ENCODE measurements at places on chromosomes 5 and 9.

GRCh38 chr5:10611290-10611689, 47.4 kb downstream of the ANKRD33B start:
- DNase-seq = no peak

GRCh38 chr9:87063246-87063645, 115.9 kb upstream of the GAS1 start:
- no peak for DNase-seq

DNA sequence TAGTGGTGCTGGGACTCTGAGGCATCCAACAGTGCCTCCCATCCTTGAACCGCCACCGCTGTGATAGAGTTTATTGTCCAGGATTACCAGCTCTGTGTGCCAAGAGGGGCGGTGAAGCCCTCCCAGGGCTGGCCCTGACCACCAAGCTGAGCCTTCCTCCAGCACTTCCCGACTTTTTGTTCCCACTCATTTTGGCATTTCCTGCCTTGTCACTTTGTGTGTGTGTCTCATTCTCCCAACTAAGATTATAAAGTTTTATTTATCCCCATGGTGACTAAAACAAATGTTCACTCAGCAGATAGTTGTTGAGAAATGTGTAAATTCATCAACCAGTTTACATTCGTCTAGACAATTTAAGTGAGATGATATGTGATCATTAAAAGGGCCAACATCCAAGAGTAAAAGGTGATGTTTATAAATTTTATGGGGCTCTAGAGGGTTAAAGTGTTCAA, 2.5 kb downstream of the F2R start:
- DNase-seq = no peak

DNA sequence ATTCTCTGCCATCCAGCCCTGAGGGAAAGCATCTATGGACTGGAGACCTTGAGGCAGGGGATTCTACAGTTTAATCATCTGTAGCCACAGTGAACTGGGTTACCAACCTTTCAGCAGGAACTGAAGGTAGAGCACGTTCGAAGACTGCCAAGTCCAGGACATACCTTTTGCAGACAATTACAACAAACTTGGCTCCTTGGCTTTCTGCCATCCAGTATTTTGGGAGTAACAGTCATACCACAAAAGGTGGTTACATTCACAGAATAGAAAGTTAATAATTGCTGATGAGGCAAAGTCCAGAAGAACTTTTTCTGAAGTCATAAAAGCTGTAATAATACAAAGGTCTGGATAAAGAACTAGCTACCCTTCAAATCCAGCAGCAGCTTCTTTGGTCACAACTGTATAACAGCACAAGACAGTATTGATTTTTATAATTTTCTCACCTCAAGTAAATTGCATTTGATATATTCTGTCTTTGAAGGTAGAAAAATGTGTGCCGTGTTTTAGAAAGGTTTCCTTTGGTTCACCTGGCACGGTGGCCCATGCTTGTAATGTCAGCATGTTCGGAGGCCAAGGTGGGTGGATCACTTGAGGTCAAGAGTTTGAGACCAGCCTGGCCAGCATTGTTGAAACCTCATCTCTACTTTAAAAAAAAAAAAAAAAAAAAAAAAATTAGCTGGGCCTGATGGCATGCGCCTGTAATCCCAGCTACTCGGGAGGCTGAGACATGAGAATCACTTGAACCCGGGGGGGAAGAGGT, 236.6 kb downstream of the NR3C1 start:
- no peak for DNase-seq

- no peak for DNase-seq
These were observed 110.5 kb downstream of the CACNA1B start for GRCh38 chr9:137988051-137988450.

DNA sequence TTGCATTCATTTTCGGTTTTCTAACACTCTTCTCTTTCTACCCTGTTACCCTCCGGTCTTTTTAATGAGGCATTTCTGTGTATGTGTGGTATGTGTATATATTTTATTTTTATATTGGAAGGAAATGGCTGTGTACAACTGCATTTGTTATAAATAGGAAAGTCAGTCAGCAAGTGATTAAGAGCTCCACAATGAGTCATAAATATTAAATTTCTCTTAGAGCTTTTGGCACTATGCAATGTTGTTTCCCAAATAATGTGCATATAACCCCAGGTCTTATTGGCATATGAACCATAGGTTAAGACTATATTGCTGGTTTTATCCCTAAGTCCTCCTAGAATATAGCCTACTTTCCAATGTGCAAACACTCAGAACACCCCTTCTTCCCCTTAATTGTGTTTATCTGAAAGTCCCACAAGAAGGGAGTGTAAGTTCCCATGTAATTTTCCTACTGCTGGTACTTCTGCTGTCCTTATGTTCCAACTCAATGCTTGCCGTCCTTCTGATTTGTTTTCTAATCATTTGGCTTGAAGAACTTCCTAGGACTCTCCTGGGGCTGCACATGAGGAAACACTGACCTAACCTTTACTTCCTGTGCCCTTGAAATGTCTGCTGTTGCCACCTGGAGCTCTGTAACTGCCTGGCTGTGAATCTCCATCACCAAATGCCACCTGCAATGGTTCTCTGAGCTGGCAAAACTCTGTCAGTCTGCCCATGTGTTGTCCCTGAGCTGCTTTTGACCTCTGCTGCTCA, 65.5 kb upstream of the PCSK5 start:
- no peak for DNase-seq

- DNase-seq = no peak
These were observed 69.1 kb downstream of the MYO10 start for GRCh38 chr5:16866795-16867576.

DNA sequence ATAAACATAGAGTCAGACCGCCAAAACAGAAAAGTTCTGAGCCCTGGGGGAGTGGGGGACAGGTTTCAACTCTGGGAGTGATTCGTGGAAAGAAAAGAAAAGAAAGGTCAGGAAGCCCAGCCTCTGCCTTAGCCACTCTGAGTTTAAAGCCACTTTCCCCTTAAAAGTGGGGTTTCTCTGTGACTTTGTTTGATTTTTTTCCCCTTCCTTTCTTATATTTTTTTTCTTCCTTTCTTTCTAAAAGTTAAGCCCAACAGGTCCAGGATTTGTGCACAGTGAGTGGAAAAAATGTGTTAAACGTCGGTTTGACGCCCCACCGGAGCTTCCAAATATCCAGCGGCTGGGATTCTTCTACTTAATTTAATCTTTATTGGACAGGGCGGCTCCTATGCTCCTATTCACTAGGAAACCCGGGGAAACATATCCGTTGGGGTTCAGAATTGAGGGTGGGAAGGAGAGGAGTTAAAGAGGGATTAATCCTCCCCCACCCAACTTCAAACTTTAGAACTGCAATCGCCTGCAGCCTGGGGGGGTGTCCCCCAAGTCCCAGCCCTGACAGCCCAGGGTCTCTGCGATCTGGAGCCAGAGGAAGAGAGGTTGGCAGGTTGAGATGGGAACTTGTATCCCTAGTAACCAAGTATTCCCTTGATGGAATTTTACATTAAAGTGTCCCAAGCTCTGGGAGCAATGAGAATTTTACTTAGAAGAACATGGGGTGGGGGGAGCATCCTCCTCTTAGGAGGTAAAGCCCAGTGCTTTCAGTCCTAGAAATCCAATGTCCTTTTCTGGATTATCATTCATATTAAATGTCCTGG, 6.3 kb downstream of the NR2F1-AS1 start:
- no peak for DNase-seq

DNA sequence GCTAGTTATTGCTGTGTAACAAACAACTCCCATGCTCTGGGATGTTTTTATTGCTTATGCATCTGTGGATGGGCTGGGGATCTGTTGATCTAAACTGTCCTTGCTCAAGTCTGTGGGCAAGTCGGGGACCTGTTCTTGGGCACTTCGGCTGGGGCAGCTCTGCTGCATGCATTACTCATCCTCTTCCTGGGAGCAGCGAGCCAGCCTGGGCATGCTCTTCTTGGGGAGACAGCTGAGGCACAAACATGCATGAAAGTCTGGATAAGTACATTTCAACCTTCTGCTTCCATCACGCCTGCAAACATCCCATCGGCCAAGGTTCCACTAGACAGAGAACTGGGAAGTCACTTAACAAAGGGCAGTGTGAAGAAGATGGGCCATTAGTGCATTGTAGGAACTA, 66.3 kb downstream of the ANKRD33B start:
- no peak for DNase-seq

DNA sequence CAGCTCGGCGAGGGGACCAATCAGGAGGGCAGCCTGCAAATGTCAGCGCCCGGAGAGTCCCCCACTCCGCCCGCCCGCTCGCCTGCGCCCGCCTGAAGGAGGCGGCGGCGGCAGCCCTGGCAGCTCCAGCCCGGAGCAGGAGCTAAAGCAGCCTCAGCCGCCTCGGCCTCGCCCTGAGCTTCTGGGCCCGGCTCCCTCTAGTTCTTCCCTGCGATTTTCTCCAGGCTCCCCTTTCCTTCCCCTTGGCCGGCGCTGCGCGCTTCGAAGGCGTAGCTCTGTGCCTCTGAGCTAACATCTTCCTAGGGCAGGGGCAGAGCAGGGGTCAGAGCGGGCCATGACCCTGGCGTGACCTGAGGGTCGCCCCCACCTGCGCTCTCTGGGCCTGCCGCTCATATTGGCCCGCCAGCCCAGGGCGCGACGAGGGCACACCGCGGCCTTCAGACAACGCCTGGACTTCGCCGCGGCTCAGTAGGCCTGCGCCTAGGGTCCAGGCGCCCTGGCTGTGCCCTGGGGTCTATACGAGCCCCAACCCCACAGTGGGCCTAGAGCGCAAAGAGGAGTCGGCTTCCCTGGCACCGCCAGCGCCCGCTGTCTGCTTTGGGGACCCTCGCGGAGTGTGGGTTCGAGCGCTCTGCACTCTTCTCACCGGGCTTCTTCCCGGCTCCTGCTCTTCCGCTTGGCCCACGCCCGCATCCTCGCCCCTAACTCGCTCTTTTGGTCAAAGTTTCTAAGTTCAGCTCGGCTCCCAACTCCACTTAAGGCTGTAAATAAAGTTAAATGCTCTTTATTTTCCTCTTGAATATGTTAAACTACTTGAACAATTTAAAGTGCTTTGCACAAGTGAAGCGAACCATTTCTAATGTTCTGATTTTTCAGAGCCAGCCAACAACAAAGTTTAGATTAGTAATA, 504 bp upstream of the OTP start:
- no peak for DNase-seq

GRCh38 chr9:69222970-69223369, 48.9 kb downstream of the TJP2 start:
- DNase-seq = no peak

- DNase-seq = no peak
These were observed 36.1 kb downstream of the CERT1 start for GRCh38 chr5:75475364-75475763.

DNA sequence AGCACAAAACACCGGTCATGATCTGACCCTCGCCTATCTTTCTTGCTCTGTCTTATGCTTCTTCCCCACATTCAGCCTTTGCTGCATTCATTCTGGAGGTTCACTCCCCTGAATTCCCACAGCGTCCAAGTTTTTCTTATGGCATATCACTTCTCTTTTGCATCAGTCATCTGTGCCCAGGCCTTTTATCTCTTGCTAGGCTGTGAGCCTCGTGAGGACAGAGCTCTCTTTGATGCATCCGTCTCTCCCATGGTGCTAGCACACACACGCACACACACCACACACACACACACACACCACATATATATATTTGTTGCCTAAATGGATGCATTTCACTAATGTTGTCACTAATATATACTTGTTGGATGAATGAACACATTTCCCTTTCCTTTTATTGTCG, 45.8 kb upstream of the ATG10 start:
- DNase-seq = no peak
